ENCODE measurements at places on chromosomes 3 and 15.

GRCh38 chr3:128367761-128368160 is 98.9 kb downstream of the DNAJB8 start:
- DNase-seq, result no peak

GRCh38 chr3:170301405-170301804 is 56.1 kb upstream of the SKIL start:
- no peak for DNase-seq

- no peak for DNase-seq
Observed at GRCh38 chr3:33008282-33008681, 56.8 kb downstream of the CCR4 start.

GRCh38 chr3:174398761-174399160 is 460.4 kb upstream of the NAALADL2 start:
- no peak for DNase-seq

DNA sequence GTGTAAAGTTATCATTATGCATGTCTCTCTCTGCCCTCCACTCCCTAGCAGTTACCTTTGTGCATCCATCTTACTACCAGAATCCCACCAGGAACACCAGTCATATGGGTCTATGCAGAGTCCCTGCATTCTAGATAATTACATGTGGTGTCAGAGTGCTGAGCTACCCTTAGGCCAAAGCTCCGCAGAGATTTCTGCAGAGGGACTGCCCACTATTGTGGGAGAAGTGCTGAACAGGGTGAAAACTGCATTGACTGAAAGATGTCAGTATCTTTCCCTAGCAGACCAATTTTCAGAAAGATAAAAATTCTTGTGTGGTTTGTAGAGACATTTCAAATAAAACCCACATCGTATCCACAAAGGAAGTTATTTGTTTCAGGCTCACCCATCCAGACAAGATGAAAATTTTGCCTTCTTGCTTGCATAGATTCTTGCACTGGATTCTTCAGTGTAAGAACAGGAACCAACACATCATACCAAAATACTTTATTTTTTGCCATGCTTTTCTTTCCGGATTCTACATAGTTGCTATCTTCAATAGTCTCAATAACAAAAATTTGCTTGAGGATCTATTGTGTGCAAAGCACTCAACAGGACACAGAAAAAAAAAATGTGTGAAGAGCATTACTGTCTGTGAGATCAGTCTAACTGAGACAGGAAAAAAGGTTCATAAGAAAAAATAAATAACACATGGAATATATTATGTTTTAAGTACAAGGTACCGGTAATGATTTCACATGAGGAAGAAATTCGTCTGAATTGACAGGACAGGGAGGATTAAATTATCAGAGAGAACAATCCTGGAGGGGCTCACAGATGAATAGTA is 32.0 kb upstream of the CCDC80 start:
- no peak for DNase-seq

- DNase-seq, result no peak
Observed at GRCh38 chr15:52737720-52738119, 52.4 kb downstream of the ONECUT1 start.

GRCh38 chr3:194637066-194637465 is 3.8 kb upstream of the TMEM44 start:
- no peak for DNase-seq

DNA sequence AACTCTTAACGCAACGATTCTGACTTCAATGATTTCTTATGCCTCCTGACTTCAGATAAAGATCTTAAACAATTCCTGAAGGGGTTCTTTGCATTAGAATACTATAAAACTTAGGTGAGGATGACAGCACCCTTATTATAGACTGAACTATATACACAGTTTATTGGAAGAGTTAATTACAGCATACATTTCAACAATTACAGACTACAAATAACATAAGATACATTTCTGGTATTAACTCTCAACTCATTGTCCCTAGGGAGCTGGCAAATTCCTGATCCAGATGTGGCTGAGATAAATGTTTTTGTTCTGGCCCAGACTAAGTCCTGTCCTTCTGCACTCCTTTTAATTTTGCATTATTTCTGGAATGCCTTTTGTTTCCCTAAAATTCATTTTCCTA is 155.5 kb upstream of the TMC3 start:
- DNase-seq, result no peak

- DNase-seq, result no peak
Observed at GRCh38 chr3:37346227-37347005, 172.0 kb upstream of the LRRFIP2 start.

DNA sequence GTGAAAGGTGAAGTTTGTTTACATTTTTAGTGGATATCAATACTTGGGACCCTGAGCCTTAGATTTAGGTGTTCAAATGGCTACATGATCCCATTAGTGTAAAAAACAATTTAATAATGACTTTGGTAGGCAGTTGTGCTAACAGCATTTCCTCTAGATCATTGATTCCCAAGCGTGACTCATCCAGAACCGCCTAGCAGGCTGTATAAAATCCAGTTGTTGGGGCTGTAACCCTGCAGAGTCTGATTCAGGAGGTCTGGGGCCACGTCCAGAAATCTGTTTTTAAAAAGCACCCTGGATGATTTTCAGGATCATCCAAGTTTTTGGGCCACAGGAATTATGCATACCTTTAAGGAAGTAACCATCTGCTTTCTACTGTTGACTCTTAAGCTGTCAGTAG is 156.4 kb downstream of the TP63 start:
- no peak for DNase-seq

GRCh38 chr3:134144694-134145093 is 106.0 kb downstream of the RYK start:
- no peak for DNase-seq

DNA sequence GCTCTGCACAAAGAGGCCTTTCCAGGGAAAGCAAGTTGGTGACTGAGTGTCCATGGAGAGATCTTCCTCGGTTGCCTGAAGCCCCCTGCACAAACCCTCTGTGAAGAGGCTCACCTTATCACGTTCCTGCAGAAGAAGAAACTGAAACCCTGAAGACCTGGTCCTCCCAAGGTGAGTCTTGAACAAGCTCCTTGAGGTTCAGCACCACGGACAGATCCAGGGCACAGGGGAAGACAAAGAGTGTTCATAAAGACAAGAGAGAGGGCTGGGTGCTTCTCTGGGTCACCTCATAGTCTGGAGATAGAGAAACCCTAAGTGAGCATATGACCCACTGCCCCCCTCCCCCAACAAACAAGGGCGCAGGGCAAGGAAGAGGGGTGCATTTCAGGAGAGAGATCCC is 21.7 kb upstream of the TBC1D21 start:
- DNase-seq, result peak; percentile 67

- DNase-seq, result no peak
Observed at GRCh38 chr3:24812116-24812515, 317.5 kb upstream of the THRB start.

DNA sequence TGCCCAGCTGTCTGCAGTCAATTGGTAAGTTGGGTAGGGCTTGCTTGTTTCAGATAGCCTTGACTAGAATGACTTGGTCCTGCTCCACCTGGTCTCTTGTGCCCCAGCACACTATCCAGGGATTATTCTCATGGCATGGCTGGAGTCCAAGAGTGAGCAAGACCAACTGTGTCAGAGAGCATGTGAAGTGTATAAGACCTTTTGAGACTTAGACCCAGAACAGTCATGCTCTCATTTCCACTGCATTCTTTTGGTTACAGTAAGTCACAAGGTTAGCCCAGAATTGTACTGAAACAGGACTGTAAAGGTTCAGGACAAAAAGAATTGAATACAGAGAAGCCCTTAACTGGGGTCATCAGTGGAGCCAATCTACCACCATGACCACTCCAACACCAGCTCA is 650.8 kb upstream of the ADAMTS9 start:
- DNase-seq, result no peak

GRCh38 chr3:161851941-161852566 is 355.4 kb downstream of the OTOL1 start:
- DNase-seq, result peak; percentile 73

DNA sequence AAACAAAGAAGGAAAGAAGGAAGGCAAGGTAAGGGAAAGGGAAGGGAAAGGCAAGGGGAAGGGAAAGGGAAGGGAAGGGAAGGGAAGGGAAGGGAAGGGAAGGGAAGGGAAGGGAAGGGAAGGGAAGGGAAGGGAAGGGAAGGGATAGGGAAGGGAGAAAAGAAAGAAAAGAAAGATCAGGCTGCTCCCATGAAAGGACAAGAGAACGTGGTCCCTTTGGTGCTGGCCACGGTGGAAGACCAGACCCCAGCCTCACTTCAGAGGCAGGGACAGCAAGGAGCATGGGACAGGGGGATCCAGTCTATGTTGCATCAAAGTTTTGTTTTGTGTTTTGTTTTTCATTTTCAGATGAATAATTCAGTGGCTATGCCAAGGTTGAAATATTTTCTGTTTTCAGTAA is 111.4 kb upstream of the IGF1R start:
- no peak for DNase-seq

DNA sequence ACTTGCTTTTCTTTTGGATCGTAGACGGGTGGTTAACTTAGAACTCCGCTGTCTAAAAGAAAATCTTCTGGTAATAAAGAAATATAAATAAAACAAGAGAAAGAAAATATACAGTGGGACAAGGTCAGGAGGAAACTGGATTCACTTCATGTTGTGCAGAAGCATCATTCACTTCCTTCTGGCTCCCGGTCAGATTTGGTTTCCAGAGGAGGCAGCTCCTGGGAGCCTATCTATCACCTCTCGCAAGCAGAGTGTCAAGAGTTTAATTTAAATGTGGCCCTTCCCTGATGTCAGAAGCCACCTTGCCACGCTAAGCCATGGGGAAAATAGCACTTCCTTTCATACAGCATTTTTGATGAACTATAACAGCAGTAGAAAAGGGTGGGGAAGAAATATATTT is 139.1 kb downstream of the NSMCE3 start:
- DNase-seq, result no peak

DNA sequence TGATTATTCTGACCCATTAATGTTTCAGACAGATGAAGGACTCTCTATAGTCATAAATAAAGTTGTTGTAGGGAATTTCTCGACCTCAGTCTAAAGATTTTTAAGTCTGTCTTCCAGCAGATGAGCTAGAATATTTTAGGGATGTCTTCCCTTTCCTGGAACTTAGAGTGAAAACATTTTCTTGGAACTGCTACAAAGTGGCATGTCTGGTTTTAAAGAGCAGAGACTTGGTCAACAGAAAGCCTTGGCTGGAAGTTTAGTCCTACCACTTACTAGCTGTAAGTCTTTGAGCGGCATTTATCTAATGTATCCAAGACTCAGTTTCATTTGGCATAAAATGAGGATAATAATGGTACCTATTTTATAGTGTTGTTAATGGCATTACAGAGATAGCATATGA is 120.0 kb upstream of the TGFBR2 start:
- no peak for DNase-seq

- DNase-seq, result no peak
Observed at GRCh38 chr3:10682692-10683091, 133.3 kb upstream of the SLC6A11 start.
